Lower lobe of right lung (tissue), 2 donors: ENCODE measurements at places on chromosomes 7 and 10.

DNA sequence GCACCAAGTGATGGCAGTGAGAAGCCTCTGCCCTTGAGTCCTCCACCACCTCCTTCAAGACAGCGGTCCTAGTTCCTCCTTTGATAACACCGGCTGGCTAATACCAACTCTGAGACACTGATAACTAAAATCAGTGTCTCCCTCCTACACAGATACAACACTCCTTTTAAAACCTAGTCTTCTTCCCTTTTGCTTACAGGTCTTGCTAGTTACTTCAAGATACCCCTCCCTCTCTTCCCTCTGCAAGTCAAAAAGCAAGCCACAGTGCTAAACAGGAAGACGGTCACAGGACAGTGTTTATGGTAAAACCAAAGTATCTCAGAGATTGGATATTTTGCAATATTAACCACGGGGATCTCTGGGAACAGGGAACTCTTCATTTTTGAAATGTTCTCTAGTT is 4.6 kb downstream of the AKR1B1 start:
- no peak for DNase-seq

DNA sequence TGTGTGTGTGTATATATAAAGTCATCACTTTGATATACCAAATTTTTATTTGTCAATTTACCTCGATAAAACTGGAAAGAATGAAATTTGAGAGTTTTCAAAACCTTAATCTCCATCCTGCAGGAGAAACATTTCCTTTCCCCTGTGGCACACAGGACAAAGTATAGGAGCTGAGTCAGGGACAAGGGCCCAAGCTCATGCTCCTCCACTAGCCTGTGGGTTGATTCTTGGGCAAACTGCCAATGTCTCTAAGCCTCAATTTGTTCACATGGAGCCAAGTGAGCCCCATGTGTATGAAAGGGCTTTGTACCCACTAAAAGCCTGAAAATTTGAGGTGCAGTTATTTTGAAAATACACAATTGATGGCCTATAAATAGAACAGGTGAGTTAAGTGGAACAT is 60.3 kb upstream of the IL6 start:
- DNase-seq, result no peak

DNA sequence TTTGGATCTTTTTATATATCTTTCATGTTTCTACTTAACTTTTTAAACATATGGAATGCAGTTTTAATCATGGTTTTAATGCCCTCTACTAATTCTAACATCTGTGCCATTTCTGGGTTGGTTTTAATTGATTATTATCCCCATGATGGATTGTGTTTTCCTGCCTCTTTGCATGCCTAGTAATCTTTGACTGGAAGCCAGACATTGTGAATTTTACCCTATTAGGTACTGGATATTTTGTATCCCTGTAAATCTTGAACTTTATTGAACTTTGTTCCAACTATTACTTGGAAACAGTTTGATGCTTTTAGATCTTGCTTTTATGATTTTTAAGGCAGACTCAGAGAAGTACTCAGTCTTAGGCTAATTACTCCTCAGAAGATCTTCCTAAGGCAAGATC is 16.0 kb upstream of the RBM20 start:
- no peak for DNase-seq

DNA sequence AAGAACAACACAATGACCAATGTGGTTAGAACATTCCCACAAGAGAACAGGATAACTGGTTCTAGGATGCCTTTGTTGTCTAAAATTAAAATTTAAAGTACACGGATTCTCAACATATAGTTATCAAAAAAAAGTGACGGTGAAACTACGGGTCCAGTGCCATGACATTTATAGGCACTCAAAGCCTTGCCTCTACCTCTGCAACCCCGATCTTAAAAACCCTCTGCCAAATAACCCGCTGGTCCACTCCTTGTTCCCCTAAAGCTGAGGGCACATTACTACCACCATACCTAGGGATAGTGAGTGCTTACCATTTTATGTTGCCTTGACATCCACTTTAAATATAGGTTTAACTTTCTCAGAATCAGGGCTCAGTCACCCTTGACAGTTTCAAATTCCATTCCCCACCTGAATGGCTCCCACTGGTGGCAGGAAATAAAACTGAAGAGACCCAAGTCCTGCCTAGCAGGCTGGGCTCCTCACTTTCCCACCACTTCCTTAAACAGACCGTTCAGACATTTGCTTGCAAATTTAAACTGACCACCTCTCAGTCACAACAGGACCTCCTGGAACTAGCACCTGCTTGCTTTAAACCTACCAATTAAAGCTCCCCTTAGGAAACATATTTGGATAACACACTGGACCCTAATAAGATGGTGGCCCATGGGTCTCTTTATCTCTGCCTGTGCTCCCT is 169.9 kb upstream of the ASAH2 start:
- peak; percentile 49 for DNase-seq
